Caki2 (cell line): ENCODE measurements at places on chromosomes 12 and 14.

GRCh38 chr12:100926669-100927248 lies 132.2 kb downstream of the ANO4 start:
- DNase-seq = peak; percentile 32

DNA sequence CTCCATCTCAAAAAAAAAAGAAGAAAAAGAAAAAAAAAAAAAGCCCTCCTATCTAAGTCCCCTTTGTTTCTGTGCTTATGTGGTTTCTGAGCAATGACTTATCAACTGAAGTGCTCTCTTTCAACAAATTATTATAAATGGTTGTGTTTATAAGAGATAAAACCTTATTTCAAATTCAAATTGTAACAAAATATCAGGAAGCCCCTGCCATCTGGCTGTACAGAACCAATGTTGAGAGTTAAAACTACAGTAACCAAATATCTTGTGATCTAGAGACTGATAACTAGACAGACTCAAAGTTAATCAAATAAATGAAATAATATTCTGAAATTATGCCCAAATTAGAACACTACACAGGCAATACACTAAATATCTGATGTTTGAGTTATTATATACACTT lies 143.0 kb upstream of the CPNE8 start:
- no peak for DNase-seq

DNA sequence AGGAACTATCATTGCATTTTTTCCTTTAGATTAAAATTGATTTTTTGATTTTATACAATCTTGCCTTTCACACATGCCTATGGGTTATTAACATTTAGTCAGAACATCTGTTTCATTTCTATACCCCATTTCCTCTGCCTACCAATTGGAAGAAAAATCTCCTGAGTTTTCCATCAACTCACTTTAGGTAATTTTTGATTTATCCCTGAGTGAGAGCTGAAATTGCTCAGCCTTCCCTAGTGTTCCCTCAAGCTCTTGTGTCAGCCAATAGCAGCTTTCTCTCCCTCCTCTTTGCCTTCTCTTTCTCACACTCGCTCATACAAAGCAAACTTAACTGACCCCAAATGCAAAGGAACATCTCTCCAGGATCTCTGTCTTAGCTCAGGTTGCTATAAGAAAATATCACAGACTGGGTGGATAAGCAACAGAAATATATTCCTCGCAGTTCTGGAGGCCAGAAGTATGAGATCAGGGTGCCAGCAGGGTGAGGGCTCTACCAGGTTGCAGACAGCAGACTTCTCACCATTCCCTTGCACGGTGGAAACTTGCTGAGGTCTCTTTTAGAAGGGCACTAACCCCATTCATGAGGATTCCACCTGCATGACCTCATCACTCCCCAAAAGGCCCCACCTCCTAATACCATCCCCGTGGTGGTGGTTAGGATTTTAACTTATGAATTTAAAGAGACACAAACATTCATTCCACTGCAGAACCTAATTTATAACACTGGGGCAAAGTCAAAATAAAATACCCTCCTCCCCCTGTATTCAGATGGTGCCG lies 224.2 kb upstream of the SFSWAP start:
- no peak for DNase-seq

GRCh38 chr12:42144158-42144407 lies 591 bp downstream of the GXYLT1 start:
- DNase-seq = no peak

- DNase-seq = no peak
Measured at GRCh38 chr12:66304296-66304900, 2.1 kb downstream of the HELB start.

GRCh38 chr12:27271206-27271605 lies 27.1 kb downstream of the STK38L start:
- DNase-seq = no peak

DNA sequence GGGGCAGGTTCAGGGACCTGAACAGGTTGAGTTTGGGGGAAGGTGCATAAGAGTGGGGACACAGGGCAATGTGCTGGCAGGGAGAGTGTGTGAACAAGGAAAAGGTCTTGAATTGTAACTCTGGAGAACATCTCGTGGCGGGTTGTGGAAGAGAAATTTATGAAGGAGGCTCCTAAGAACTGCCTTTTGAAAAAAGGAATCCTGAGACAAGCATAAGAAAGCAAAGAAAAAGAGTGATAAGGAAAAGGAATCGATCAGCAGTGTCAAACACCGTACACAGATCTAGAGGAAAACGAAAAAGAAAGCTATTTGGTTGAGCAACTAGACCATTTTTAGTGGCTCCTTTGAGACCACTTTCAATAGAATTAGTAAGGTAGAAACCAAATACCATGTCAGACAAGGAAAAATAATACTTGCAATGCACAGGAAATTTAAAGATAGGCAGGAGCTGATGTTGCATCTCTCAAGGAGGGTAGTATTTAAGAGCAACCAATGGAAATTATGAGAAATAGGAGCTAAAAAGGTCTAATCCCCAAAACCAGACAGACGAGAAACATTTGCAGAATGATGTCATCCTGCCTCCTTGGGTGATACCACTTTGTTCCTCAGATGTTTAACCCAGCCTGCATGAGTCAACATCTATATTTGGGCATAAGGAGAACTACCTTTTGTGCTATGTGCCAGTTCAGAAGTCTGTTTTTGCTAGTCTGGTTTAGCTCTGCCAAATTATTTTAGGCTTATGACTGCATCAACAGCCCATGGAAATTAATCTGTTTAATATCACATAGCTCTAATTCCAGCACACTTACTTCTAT lies 64.5 kb upstream of the STK38L start:
- DNase-seq = peak; percentile 52

GRCh38 chr12:20439626-20440025 lies 71.3 kb downstream of the PDE3A start:
- no peak for DNase-seq

DNA sequence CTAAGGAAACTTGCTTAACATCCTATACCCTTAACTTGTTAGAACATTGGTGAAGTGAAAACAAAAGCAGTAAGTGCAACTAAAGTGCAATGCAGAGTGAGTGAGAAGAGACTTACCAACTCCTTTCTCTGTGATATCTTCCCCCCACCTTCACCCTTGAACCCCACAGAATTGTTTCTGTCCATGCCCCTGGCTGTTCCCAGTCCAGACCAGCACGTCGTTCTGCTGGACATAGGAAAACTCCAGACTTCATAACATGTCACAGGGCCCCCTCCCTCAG lies 91.9 kb downstream of the DAD1 start:
- DNase-seq = no peak

DNA sequence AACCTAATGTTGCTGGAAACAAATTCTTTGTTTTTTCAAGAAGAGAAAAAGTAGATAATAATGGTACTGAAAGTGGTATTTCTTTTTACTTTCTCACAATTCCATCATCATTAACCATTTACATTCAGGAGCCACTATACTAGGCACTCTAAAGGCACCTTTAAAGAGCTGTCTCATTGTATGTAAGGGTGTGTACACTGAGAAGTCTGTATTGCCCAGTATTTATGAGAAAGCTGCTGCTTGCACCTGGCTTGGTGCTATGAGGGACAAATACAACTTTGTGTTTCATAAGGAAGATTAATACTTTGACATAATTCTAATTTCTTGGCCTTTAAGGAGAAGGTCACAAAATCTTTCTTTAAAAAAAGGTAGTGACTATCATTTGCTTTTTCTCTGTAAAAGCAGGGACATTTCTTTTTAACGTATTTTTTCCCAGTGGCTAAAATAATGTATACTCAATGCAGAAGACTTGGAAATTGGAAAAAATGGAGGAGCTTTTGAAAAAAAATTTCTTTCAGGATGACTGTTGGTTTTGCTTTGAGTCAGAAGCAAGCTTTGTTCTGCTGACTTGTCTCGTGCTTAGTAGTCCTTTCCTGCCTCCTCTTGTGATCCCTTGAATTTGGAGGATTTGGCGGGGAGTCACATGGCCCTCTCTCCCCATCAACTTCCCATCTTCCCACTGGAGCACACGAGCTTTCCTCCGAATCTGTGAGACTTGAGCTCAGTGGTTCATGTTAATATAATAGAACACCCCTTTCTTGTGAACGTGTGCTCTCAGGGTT lies 50.1 kb downstream of the RASSF3 start:
- no peak for DNase-seq

DNA sequence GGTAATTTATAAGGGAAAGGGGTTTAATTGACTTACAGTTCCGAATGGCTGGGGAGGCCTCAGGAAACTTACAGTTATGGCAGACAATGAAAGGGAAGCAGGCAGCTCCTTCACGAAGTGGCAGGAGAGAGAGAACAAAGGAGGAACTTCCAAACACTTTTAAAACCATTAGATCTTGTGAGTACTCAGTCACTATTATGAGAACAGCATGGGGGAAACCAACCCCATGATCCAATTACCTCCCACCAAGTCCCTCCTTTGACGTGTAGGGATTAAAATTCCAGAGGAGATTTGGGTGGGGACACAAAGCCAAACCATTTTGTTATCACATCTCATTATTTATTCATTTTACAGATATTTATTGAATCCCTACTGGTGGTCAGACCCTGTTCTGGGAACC lies 822.8 kb downstream of the GALC start:
- DNase-seq = no peak

DNA sequence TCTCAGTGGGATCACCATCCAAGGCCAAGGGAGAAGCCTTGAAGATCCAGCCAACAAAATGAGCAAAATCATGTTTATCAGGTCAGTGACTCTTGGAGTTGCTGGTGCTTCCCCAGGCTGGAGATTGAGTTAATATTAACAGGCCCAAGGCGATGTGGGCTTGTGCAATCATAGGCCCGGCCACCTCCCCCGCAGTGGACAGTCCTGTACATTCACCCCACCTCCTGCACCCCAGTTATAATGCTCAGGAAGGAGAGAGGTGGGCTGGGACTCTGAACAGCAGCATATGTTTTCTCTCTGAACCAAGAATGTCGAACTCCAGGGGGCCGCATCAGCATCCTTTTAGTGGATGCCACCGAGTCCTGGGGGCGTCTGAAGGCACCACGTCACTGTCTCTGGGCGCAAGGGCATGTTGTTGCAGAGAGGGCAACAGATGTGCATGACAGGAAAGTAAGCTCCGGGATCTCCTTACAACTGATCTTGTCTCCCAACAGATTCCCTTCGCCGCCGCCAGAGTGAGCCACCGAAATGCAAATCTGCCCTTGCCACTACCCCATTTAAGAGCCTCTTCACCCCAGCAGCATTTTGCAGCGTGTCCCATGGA lies 32.2 kb upstream of the SERPINA6 start:
- DNase-seq = peak; percentile 66

DNA sequence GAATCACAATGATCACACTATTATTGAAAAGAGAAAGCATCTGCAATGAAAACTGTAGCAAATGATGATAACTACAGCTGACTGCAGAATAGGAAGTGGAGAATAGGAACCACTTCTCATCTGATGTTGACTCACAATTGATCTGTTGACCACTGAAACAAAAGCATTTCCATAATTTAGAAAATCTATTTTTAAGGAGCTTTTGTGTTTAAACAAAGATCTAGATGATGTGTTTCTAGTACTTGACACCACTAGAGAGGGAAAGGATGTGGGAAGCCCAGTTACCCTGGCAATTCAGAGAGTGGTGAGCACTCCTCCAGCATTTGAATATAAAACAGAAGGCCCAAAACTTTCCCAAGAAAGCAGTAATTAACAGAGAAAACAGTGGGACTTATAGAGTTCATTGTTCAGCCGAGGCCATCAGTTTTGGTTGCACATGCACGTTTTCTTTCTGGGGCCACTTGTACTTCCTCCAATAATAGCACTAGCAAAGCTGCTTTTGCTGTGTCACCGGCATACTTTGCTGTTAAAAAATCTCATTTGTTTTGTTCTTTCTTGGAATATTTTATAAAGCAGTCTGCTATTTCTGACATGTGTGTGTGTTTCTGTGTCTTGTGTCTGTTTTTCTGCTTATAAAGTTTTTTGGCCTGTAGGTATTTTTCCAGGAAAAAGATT lies 76.1 kb upstream of the HECTD1 start:
- no peak for DNase-seq

- DNase-seq = no peak
Measured at GRCh38 chr12:105504286-105504685, 173.8 kb downstream of the C12orf75 start.

DNA sequence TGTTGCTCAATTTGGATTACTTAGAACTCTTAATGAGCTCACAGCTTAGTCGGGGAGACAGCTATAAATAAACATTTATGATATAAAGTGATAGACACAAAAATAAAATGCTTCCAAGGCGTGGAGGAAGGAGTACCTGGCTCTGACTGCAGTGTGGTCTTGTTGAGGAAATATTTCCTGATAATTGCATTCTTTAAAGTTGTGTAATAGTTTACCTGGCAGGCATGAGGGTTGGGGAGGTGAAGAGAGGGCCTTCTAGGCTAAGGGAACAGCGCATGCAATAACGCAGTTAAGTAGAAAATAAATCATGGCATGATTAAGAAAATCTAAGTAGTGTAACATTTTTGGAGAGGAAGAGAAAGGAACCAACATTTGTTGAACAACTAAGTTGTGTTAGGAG lies 260.5 kb upstream of the ATP2B1 start:
- DNase-seq = no peak

DNA sequence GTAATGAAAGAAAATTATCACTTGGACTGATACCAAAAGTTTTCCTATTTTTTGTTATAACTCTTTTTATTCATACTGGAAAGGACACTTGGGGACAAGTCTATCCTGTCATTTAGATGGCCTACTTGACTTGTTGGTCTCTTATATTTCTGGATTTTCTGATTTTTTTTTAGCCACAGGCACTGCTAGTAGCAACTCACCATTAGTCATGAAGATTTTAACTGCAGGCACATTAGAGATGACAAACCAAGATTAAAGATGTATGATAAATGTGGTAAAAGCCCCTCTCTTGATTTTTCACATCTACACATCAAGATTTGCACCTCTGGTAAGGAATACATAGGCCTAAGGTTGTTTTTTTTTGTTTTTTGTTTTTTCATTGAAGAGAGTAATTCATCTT lies 217.0 kb downstream of the SLC25A21 start:
- DNase-seq = no peak

- no peak for DNase-seq
Measured at GRCh38 chr12:75981247-75982168, 50.1 kb downstream of the PHLDA1 start.

DNA sequence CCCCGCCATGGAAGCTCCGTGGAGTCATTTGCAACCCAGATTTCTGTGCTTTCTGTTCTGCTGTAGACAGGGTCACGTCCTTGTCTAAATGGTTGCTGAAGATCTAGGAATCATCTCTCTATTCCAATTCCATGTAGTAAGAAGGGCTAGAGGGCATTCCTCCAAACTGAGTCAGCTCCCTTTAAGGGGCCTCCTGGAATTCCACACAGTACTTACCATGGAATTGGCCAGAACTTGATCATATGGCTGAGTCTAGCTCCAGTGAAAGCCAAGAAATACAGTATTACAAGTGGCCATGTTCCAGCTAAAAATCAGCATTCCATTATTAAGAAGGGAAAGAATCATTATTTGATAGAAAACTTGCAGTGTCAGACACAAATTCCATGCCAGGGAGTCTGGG lies 171.9 kb downstream of the PRKCH start:
- no peak for DNase-seq

GRCh38 chr14:64955297-64955696 lies 12.8 kb upstream of the GPX2 start:
- no peak for DNase-seq

DNA sequence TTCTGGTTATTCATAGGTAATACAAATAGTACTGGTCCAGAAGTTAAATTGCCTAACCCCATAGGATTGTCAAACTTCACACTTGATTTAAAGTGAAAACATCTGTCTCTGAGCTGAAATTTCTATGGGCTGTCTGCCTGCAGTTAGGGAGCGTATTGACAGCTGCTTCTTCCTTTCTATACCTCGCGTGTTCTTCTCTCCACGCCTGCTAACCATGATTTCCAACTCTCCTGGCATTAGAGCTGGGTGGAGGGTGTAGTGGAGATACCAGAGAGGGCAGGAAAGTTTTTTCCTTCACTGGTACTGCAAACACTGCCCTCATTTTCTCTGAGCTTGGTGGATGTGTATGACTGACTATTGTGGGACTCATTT lies 429.0 kb upstream of the FBXO33 start:
- DNase-seq = no peak

GRCh38 chr12:119684711-119685369 lies 16.9 kb downstream of the PRKAB1 start:
- peak; percentile 65 for DNase-seq
